ENCODE measurements at places on chromosomes 2 and 18.

GRCh38 chr18:22399949-22400348, 17.8 kb downstream of the CTAGE1 start:
- no peak for DNase-seq

DNA sequence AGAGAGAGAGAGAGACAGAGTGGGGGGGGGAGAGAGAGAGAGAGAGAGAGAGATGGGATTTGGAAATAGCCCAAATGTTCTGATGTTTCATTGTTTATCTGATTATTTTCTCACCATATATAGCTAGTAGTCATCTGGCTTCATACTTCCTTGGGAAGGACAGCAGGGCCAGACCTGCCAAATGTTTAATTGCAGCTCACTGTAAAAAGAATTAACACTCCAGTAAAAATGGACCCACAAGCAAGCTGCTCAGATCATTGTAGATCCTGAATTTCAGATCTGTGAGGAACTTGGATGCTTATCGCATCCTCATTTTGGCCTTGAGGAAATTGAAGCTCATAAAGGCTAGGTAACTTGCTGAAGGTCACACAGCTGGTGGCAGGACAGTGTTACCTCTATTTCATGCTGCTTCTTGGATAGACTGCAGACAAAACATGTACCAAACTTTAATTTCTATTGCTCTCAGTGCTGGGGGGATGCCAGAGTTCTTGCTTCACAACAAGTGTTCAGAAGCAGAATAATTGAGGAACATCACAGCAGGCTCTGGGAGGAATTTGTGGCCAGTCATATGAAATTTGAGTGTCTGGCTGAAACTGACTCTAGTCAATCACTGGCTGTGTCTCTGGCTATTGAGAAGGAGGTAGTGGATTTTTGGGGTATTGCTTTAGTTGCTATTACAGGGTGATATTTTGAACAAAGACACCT, 223.5 kb downstream of the PIK3C3 start:
- DNase-seq: no peak

DNA sequence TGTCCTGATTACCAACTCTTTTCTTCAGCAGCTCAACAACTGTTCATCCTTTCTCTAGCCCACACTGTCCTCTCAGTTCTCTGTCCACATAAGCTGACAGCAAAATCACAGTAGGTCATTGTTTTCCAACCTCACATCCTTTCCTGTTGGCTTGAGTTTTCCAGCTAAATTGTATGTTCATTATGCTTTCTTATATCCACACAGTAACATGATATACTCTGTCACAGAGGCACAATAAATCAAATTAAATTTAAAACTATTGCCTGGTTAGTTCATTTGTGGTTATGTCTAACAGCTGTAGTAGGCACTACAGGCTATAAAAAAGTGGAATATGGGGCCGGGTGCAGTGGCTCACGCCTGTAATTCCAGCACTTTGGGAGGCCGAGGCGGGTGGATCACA, 179.9 kb downstream of the ETAA1 start:
- DNase-seq: no peak

DNA sequence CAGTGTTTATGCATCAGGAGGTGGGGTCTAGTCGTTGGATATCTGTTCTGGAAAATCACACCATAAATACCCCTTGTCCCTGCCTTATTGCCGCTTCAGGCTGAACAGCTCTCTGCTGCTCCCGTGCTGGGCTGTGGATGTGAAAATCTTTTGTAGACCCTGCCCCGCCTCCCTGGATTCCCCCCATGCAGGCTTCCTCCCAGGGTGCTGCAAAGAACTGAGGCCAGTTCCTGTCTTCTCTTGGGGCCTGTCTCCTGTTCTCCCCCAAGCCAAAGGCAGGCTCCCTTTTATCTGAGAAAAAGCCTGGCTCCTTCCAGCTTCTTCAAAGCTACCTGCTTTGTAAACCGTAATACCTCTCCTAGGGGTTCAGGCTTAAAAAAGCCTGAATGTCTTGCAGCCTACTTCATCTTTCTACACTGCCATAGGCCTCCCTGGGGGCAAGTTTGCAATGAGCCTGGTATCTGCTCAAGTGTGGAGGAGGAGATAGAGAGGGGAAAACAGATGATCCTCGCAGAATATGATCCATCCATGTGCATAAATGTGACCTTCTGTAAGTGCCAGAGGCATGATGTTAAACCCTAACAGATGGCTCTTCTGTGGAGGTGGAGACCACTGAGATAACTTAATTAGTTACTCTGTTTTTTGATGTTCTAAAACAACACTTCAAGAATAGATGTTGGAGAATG, 55.3 kb downstream of the VWA3B start:
- DNase-seq: no peak

- no peak for DNase-seq
Observed at GRCh38 chr2:176865336-176865735, 347.3 kb upstream of the HNRNPA3 start.

DNA sequence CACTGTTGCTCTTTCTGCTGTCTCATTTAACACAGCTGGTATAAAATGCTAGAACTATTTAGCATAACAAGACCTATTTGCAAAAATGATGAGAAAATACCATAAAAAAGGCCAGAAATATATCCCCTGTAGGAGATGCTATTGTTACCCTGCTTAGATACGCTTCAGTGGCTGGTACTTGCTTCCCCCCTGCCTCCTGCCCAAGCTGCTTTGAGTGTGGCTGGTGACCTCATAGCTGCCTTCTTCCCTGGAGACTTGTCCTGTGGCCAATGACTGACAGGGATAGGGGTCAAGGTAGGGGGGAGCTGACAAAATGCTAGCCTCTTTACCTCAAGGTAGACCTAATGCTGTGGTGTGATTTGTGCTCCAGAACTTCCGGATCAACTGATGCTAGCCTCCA, 150.2 kb upstream of the ZEB2 start:
- DNase-seq: no peak

- DNase-seq: no peak
Observed at GRCh38 chr2:1914541-1915165, 170.3 kb upstream of the PXDN start.

GRCh38 chr18:12310762-12311161, 2.7 kb downstream of the TUBB6 start:
- no peak for DNase-seq

- DNase-seq: no peak
Observed at GRCh38 chr18:77136076-77136718, 3.6 kb upstream of the MBP start.

Data from vagina (tissue), 2 donors.